ENCODE measurements at places on chromosomes 1 and 21.
A peak's percentile ranks its signal among the peaks of the same experiment; 100 is the strongest.

- no peak for DNase-seq
Observed at GRCh38 chr1:47911424-47911823, 85.8 kb downstream of the TRABD2B start.

DNA sequence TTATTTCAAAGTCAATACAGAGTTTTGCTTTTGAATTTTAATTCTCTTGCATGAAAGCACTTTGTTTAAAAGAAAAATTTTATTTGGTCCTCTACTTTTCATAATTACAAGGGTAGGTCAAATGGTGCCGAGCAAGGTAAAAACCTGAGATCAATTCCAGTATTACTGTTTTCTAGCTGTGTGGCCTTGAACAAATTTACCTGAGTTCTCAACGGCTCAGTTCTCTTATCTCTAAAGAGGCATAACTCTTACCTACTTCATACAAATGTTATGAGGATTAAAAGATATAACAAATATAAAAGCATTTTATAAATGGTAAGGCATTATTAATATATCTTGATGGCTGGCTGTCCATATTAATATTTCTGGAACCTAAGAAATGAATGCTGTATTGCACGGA, 42.5 kb downstream of the USP24 start:
- DNase-seq: no peak

- no peak for DNase-seq
Observed at GRCh38 chr1:3551290-3551678, 60.0 kb downstream of the MEGF6 start.

- DNase-seq: no peak
Observed at GRCh38 chr1:60055336-60055735, 18.2 kb downstream of the C1orf87 start.

DNA sequence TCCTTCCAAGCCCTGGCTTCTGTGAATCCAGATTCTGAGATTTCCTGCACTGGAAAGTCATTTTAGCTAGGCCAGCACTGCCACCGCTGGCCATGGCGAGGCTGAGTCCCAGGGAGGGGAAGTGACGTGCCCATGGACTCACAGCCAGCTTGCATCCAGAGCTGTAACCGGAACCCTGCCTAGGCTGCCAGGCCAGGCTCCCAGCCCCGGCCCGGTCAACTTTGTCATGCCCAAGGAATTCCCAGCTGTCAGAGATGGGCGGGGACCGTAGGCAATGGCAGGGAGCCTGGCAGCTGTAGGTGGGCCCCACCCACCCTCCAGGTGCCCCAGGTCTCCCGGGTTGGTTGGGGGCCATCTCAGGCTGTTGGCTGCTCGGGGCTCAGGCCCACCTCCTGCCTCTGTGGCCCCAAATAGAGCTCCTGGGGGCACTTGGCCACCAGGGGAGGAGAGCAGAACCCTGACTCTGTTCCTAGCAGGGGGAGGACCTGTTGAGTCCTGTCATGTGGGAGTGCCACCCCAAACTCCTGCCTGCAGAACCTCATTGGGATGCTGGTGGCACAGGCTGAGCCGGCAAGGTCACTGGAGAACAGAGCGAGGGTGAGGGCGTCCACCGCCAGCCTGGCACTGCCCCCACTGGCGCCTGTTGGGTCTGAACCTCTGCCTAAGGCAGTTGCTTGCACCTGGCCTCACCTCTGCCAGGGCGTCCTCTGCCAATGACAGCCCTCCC, 57.8 kb downstream of the FOXO6 start:
- no peak for DNase-seq

GRCh38 chr1:169724168-169724567, 9.7 kb downstream of the SELE start:
- no peak for DNase-seq

GRCh38 chr1:37305108-37305507, 169.3 kb upstream of the ZC3H12A start:
- no peak for DNase-seq

GRCh38 chr1:119773711-119774241, 5.1 kb upstream of the HMGCS2 start:
- no peak for DNase-seq

- no peak for DNase-seq
Observed at GRCh38 chr1:227952374-227953021, 4.8 kb upstream of the WNT9A start.

DNA sequence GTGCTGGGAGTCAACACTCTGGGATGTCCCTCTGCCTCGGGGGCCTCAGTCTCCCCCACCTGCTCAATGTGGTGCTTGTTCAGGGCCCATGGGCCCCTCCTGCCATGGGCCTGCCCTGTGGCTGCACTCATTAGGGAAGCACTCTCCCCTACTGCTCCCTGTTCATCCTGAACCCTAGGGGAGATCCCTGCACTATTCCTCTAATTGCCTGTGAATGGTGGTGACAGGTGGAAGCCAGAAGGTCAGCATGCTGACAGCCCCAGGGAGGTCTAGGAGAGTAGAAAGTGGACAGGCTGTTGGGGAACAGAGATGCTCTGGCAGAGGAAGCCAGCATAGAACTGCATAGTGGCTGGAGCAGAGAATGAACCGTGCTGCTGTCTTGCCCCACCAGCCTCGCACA, 217.6 kb downstream of the TRABD2B start:
- DNase-seq: no peak

DNA sequence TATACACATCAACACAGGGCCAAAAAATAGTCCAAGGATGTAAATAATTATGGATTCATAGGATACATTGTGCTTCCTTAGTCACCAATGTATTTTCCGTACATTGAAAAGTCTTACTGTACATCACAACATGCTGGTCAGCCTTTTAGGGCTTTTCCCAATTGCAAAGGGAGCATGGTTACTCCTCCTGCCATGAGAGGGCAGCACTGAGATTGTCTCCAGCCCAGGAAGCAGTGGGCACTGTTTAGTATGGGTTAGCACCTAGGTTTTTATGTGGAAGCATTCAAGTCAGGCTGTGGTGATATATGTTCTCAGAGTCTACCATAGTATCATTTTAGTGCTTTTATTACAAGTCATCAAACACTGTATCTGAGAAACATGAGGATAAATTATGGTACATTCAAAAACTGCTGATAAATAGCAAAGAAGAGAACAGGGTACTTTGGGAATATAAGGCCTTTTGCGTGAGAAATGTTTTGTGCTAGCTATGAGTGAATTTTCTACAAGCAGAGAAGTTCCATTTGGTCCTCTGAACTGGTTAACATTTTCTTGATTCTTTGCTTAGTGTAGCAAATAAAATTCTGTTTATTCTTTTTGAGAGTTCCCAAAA, 34.0 kb downstream of the ST6GALNAC5 start:
- DNase-seq: peak; percentile 69

GRCh38 chr1:53614231-53615021, 124.5 kb downstream of the GLIS1 start:
- DNase-seq: no peak

GRCh38 chr1:19695772-19696171, 31.1 kb downstream of the HTR6 start:
- no peak for DNase-seq

DNA sequence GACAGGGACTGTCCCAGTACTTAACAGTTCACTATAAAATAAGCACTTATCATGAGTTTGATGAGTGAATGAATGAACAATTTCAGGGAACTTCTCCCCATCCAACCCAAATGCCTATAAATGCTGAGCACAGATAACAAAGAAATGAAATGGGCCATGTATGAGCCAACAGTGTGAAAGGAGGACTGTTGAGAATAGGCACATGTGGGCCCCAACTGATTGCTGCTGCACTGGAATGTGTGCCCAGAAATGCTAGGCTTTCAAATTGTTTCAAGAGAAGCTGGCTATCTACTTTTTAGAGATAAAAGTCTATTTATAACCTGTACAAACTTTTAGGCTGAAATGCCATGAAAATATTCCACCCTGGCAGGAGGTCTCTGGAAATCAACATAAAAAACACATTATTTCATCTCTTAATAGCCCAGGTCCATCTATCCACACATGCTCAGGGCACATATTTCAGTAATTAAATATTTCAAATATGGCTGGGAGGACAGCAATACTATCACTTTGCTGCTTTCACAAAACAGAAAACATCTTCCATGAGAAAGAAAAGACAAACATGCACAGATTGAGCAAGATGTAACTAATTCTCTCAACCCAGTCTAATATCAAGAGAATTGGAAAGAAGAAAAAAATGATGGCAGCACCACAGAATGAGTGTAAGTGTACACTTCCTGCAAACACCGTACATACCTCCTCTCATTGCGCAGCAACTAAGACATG, 49.8 kb downstream of the COLGALT2 start:
- no peak for DNase-seq

DNA sequence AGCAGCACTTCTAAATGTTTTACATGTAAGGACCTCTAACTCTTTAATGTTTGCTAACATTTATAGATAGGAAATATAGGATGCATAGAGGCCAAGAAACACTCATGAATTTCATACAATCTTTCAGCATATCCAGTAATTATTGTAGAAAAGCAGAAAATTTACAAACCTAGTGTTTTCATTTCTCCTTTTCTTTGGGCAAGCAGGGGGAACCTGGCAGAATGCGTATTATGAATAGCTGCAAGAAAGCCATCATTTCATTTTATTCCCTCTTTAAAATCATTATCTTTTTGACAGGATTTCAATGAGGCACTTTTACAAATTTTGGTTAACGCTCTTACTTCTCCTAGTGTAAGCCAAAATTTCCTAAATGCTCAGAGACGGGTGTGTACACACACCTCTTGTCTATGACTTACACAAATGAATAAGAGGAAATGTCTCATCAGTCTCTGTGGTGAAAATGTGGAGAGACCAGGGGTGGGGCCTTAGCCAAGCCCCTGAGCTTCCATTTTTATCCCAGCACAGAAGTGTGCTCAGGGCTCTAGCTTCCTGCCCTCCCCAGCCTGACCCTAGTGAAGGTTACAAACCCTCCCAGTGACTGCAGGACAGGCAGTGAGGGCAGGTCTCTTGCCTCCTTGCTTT, 91.6 kb downstream of the LRRC8C start:
- DNase-seq: no peak

GRCh38 chr1:10232163-10232562, 21.8 kb downstream of the KIF1B start:
- DNase-seq: no peak

- DNase-seq: no peak
Observed at GRCh38 chr21:31386006-31386405, 41.9 kb upstream of the TIAM1 start.

DNA sequence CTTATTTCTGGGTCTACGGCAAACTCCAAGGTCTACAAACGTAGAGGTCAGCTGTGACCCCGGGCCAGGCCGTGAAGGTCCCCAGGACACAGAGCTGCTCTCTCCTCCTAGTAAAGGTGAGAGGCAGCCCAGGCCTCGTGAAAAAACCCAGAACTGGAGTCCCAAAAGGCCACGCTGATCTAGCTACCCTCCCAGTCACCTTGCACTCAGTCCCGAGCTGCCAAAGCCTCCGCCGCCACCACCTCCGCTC, 125 bp downstream of the ATP5PF start:
- no peak for DNase-seq

DNA sequence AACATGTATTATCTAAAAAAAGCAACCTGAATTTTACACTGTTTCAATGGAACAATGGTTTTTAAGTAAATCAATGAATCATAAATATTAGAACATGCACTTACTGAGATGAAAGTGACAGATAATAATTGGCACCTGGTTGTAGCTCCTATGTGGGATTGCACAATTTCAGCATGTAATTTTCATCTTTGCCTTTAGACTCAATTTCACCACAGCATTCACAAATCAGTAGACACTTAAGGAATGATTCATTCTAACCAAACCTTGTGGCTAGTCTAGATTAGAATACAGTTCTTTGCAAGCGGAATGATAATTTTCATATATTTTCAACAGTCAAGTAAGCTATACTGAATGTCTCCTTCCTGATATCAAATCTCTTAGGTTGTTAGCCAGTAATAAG, 853.4 kb downstream of the KCNT2 start:
- no peak for DNase-seq

DNA sequence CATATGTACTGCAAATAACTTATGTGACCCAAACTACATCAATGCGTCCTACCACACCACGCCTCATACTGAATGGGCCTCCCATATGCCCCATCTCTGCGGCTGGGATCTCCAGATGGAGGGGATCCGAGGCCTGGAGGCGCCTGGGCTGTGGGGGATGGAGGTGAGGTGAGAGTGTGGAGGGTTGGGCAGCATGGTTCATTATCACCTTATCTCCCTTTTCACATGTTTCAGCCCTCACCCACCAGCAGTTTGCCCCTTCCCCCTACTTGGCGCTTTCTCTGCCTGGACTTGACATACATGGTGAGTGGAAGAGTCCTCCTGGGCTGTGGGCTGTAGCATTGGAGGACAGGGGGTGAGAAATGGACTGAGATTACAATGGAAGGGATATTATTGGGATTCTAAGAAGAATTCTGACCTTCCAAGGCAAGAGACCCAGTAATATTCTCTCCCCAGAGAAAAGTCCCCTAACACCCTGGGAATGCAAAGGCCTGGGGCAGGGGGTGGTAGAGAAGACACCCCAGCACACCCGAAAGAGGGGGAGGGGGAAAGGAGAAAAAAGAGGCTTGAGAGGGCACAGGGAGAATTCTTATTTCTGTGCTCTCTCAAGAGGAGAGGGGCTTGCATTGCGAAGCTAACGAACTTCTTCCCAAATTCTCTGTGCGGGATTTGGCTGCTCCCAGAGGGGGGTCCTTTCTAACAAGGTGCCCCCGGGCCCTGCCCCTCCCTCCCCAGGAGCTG, 61.4 kb downstream of the MEF2D start:
- DNase-seq: no peak

DNA sequence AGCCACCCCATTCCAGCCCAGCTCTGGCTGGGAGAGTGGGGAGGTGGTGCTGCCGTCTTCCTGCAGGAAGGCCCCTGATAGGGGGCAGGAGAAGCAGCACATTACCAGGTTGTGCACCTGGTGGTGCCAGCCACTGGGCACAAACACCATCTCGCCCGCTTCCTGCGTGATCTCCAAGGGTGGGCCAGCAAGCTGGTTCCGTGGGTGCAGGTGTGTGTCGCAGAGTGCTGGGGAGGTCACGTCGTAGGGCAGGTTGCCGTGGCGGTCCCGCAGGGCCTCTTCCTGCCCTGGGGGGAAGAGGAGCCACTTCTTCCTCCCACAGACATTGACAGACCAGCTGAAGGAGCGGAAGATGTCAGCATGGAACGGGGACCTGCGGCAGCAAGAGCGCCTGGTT, 1.8 kb downstream of the JMJD4 start:
- DNase-seq: no peak

GRCh38 chr1:206439205-206439604, 31.1 kb upstream of the IKBKE start:
- no peak for DNase-seq

GRCh38 chr1:245200146-245200545, 45.4 kb downstream of the KIF26B start:
- no peak for DNase-seq

GRCh38 chr1:94257444-94257843, 20.1 kb upstream of the ARHGAP29 start:
- DNase-seq: no peak

All from A673 (cell line).